ENCODE measurements at places on chromosomes 12 and 14.

DNA sequence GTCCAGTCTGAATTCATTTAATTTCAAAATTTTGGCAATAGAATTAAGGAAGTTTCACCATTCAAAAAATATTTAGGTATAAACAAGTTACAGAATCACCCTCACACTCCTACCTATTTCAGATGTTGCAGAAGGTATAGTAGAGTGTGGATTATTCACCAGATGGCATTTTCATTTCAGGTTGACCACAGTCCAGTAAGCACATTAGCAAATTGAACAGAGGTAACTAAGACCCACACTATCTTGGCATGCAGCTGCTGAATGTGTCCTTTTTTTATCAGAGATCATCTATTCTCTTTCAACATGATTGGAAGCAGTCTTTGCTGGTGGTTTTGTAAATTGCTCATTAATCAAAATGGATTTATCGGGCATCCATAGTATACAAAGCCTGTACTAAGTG, 151.8 kb upstream of the GARIN6 start:
- no peak for DNase-seq

DNA sequence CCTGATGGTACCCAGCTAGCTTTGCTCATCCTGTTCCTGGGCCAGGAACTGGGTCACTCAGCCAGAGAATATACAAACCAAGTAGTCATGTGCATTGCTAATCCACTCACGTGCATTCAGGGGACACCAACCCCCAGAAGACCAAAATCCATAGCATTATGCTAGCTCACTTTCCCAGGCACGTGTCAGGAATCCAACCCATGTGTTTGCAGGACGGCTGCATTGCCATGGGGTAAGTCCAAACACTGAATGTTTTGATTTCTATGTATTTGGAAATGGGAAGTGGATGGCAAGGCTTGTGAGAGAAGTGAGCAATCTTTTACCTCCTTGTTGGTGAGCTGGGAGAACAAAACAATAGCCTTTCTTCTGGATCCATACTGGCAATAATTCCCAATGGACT, 87.1 kb upstream of the FOXN3 start:
- no peak for DNase-seq

DNA sequence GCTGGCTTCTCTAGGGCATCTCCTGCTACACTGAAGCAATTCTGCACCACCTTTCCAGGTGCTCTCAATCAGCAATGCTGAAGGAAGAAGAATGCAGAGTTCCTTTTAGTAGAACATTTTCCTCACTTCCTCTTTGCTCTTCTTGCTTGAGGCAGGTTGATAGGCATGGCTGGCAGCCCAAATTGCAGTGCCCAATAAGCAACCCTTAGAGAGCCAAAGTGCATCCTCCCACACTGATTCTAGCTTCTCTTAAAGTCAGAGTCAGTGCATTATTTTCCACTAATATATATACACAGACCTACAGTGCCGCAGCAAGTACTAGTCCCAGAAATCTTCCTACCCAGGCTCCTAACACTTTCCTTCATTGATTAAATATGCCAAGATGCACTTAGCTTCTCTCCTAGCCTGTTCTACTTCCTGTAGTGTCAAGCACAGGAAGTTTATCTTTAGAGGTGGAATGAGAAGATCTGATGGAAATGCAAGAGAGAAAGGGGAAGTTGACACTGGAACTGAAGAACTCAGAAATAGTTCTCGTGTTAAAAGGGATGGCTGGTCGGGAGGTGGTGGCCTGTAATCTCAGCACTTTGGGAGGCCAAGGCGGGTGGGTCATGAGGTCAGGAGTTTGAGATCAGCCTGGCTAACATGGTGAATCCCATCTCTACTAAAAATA, 132.7 kb downstream of the SSPN start:
- DNase-seq = no peak

GRCh38 chr14:102318781-102319276, 717 bp upstream of the ZNF839 start:
- no peak for DNase-seq

- DNase-seq = no peak
Measured at GRCh38 chr12:127414636-127415035, 852.3 kb upstream of the TMEM132C start.

DNA sequence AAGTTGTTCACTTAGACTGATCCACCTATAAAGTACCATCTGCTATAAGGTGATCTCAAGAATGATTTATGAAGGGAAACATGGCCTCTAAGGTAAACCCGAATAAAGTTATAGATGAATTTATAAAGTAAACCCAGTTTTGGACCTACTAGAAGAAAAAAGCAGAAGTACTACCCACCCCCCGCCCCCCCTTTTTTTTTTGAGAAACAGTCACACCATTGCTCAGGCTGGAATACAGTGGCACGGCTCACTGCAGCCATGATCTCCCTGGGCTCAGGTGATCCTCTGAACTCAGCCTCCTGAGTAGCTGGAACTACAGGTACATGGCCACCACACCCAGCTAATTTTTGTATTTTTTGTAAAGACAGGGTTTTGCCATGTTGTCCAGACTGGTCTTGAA, 3.9 kb downstream of the ENTPD5 start:
- DNase-seq = no peak

DNA sequence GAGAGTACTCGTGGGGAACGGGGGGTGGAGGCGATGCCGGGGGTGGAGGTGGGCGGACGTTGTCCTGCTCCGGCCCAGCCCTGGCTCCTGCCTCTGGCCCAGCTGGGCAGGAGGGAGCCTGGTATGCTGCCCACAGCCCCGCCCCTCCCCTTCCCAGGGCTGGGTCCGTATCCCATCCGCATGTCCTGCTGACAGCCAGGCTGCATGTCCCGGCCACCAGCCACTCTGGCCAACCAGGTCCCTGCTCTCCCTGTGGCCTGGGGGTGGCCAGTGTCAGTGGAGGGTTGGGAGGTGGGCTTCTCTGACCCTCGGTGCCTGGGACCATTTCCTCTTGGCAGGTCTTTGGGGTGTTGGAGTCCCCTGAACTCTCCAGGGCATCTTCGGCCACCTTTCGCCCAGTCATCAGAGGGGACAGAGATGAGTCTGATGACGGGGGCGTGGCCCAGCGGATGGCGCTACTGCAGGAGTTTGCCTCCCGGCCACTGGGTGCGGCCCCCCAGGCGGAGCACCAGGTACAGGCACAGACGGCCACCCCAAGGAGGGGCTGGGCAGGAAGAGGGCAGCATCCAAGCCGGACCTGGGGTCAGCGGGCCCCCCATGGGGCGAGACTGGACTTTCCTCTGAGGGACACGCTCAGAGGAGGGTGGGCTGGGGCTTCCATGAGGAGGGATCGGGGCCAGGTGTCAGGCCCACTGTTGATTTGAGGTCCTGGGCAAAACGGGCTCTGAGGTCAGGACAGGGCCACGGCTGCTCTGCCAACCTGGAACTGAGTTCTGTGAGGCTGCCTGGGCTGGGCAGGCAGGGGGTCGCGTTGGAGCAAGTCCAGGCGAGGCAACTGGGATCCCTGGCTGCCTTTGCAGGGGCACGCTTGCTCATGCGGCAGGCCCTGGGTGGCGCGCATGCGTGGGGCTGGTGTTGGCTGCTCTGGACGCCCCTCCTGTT, 20.2 kb downstream of the CEP170B start:
- no peak for DNase-seq

GRCh38 chr14:48331421-48331820, 656.0 kb upstream of the MDGA2 start:
- no peak for DNase-seq

DNA sequence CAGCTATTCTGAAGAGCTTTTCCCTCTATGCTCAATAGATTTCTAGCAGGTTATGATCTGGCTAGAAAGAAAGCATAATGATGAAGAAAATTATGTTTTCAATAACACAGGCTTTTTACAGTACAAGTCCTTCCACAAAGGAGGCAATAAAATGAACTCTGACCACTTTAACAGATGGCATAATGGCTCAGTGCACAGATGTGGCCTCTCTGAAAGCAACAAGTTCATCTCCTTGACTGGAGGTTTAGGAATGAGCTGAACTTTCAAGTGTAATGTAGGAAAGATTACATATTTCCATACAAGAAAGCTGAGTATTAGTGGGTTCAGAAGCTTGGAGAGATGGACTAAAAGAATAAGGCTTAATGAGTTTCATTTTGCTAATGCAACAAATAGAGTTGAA, 147.4 kb downstream of the EFCAB11 start:
- no peak for DNase-seq

GRCh38 chr12:69388371-69388770, 28.8 kb downstream of the YEATS4 start:
- DNase-seq = no peak

DNA sequence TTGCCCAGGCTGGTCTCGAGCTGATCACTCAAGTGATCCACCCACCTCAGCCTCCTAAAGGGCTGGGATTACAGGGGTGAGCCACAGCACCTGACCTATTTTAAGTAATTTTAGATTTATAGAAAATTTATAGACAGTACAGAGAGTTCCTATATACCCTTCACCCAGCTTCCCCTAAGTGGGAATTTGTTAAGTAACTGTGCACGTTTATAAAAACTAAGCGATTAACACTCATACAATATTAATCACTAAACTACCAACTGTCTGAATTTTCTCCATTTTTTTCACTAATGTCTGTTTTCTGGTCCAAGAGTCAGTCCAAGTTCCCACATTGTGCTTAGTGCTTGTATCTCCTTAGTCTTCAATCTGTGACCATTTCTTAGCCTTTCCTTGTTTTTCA, 5.5 kb downstream of the IL31 start:
- DNase-seq = no peak

- DNase-seq = no peak
Measured at GRCh38 chr12:47222520-47223030, 142.8 kb upstream of the AMIGO2 start.

DNA sequence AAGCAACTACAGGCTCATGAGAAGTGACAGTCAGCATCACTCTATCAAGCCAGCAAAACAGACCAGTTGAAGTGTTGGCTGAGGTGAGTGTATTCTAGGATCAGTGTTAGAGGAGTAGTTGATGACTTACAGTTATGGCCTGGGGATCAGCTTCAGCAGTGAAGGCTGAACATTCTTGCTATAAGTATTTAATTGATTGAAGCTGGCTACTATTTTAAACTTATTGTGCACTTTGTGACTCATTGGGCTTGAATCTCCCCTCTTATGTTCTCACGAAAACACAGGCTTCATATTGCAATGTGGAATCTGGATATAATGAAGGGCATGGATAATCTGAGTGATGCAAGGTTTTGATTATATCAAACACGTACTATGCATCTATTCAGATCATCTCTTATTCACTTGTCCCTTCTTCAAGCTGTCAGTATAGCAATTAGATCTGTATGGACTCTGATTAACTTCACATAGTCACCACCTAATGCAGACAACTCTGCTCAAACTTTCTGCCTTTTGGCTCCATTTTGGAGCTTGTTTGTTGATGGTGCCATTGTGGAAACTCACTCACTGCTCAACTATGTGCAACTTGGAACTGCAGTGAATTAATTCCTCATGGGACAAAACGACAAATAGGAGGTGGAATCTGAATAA, 309.2 kb downstream of the SLC16A7 start:
- DNase-seq = no peak

GRCh38 chr12:54535474-54535873, 13.9 kb upstream of the PDE1B start:
- no peak for DNase-seq

DNA sequence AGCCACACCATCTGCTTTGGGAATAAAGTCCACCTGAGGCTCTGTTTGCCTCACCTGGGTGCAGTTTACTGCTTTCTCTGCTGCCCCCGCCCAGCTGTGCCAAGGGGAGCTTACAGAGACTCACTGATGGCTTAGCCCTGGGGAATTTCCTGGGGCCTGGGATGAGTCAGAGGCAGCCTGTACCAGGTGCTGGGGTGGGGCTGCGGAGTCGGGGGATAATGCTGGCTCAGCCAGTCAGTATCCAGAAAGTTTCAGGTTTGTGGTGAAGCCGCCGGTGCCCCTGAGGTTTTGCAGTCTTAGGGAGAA, 22.3 kb downstream of the PLEKHG3 start:
- no peak for DNase-seq

- no peak for DNase-seq
Measured at GRCh38 chr12:42496886-42497285, 92.7 kb downstream of the PRICKLE1 start.

DNA sequence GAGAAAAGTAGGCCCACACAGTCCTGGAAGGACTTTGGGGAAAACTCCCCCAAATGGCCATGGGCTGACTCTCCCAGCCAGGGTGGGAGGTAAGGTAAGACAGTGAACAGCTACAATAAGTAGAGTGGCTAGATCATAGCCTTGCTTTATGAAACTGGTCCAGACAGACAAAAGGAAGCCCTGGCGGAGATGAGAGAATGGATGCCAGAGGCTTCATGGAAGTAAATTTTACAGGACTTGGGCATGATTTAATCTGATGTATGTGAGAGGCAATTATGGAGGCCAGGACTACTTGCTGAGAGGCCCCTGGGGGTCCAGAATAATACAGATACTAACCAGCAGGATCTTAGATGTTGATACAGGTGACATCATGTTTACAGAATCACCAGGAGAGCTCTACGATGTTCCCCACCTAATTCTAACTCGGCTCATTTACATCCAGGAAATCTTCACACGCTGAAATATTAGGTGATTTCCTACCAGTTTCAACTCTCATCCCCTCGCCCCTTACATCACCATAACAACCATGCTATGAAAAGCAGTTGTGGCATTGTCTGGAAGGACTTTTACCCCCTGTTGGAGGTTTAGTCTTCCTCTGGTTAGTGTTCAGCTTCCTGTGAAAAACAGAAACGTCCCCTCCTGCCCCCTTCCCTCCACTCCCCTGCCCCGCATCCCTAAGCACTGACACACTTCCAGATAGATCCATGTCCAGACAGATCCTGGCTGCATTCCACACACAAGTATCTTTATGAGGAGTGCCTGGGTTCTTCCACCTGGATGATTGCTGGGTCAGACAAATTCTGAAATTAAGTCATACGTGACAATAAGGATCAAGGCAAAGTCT, 39.5 kb upstream of the NT5DC3 start:
- no peak for DNase-seq

Data from stimulated activated CD8-positive, alpha-beta memory T cell treated with anti-CD3 and anti-CD28 coated beads, Interleukin-4, amount 100 ng/mL, for 24 hours (primary cell).